Cardiac muscle cell (in vitro differentiated cells and primary cell): ENCODE measurements at places on chromosomes 1 and 21. TPM values are rescaled to one million over a fixed set of nuclear protein-coding genes. Genes with fewer than 3 reads are reported as not detected.

DNA sequence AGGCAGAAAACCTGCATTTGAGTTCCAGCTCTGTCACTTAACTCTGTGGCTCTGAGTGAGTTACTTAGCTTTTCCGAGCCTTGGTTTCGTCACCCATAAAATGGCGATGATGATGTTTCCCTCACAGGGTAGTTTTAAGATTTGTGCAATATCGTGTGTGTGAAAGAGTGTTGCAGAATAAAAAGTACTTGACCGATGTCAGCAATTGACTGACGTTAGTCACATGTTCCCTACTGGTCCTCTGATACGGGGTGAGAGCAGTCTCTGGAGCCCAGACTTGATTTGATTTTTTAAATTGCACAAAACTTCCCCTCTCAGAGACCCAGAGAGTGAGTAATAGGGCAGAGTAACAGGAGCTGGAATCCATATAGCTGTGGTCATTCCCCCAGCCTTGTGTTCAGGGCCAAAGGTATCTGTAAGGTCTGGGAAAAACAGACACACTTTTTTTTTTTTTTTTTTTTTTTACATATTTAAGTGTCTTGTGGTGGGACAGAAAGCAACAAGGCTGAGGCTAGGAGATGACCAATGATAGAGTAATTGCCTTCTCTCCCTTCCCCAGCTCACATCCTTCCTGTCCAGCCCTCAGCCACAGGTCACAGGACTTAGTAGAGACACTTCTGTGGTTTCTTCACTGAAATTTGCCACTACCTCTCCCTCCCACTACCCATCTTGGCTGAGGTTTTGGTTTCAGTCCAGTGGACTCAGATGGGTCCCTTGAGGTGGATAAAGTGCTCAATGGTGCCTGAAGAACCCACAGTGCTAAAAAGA is 2.0 kb downstream of the FCER1G start:
- DNase-seq = peak; percentile 79

DNA sequence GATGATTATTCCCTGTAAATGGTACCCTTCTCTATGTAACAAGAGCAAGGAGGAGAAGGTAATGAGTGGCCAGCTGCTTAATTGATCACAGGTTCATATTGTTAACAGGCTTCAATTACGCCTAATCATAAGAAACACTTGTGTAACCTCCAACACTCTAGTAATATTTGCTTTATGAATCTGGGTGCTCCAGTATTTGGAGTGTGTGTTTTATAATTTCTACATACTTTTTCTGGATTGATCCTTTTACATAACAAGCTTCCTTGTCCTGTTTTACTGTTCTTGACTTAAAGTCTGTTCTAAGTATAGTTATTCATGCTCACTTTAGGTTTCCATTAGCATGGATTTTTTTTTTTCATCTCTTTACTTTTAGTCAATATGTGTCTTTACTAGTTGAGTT is 984.2 kb downstream of the AMY1C start:
- DNase-seq = no peak

The MSH4 gene
- 0.10 TPM in 1 of 2 replicates, not detected in the other for polyA plus RNA-seq

GRCh38 chr21:14526836-14527695 is 19.0 kb downstream of the SAMSN1 start:
- DNase-seq = peak; percentile 42

DNA sequence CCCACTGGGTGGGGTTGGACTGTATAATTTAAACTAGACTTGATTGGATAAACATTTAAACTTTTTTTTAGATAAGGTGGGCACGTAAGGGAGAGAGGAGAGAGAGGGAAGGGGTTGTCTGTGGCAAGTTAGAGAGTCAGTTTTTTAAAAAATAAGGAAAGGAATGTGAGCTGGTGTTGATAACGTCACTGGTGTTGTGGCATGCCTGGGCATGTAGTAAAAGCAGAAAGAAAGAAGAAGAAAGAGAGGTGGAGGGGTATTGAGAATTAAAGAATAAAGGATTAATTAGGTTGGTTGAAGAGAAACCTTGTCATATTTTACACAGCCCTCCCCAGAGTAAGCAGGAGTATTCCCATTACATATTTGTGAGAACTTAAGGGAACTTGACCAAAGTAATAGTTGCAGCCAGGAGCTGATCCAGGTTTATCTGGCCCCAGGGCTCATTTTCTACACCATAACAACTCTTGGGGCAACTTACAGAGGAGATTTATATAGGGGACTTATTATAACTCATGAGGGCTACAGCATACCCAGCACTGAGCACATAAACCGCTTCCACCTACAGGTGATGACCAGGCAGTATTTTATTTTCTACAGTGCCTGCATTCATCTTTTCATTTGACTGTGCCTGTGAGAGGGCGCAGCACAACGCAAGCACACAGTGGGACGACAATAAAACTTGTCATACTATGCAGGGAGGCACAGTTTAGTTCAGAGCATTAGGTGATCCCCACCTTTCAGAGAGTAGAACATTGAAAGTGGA is 70.2 kb downstream of the CCDC30 start:
- peak; percentile 2 for DNase-seq

- DNase-seq = peak; percentile 21
These were observed 61.1 kb downstream of the TOMM20 start for GRCh38 chr1:235067396-235068157.

The ANGPTL1 gene
- polyA plus RNA-seq = 0.46 TPM in 1 of 2 replicates, not detected in the other

The BRDT gene
- not detected in 2 replicates for polyA plus RNA-seq

GRCh38 chr1:42422737-42423136 is 33.1 kb downstream of the ZMYND12 start:
- peak; percentile 74 for DNase-seq

GRCh38 chr1:9442278-9442846 is 96.9 kb upstream of the SLC25A33 start:
- DNase-seq = no peak

DNA sequence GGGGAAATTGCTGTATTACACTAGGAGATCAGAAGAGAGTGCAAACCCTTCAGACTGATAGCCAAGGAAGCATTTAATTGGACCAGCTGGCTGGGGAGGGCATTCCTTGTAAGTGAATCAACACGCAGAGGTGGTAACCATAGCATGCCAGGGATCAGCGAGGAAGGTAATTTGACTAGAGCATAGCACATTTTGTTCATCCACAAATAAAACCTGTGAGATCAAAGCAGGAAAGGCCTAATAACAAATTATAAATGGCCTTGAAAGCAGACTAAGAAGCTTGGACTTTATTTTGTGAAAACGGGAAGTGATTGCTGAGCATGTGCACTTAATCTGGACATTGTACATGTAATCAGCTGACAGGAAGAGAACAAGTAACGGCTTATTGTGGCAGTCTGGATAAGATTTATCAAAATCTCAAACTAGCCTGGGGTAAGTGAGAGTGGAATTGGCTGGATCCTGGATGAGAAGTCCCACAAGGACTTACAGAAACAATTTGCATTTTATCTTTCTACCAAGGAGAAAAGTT is 11.7 kb upstream of the CD55 start:
- DNase-seq = peak; percentile 37

DNA sequence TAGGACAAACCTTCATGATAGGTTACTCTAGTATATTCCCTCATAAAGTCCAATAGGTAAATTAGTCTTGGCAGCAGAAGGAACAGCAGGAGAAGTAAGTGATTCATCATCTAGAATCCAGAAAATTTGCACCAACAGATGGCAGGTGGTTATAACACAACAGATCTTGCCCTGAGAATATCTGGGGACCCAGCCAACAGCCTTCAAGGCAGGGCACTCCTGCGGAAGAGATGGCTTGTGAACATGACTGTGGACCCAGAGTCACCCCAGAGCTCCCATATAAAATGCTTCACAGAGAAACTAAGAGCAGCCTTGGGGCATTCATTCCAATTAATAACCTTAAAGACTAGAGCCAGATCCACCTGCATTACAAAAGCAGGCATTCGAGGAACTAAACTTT is 7.9 kb upstream of the PLA2G2C start:
- no peak for DNase-seq

DNA sequence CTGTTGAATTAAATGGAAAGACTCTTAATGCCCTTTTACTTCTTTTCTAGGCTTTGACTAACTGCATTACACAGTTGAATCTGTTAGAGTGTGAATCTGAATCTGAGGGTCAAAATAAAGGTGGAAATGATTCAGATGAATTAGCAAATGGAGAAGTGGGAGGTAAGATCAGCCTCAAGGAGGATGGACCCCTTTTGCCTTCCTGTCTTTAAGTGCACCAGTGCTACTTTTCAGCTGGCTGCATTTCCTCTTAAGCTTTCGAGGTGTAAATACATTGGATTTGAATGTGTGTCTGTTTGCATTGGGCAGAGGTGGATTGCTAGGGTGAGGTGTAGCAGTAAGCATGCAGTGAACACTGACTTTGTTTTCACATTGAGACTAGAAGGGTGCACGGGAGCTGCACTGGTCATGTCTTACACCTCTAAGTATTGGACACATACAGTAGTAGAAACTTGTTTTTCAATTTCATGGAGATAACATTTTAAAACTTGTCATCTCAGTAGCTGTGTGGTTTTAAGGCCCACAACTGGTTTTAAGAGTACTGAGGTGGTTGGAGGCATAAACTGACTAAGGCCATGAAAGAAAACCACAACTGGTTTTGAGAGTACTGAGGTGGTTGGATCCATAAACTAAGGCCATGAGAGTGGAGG is 35.4 kb downstream of the MIA3 start:
- DNase-seq = no peak

- DNase-seq = peak; percentile 80
These were observed 66.1 kb downstream of the TENT5C start for GRCh38 chr1:117671781-117672501.

- DNase-seq = no peak
These were observed 708 bp downstream of the CHRNB2 start for GRCh38 chr1:154568157-154568815.
